ENCODE measurements at places on chromosomes 6 and 20. TPM values are rescaled to one million over a fixed set of nuclear protein-coding genes. Genes with fewer than 3 reads are reported as not detected.

MUC21 gene
- total RNA-seq, result 0.03 TPM

TSHZ2 gene
- not detected for total RNA-seq

TSBP1 gene
- not detected for total RNA-seq

MEA1 gene
- total RNA-seq, result 93.3 TPM

SLCO4A1 gene
- 13.6 TPM for total RNA-seq

TTPAL gene
- 15.9 TPM for total RNA-seq

TNFRSF6B gene
- total RNA-seq, result 0.37 TPM

PRPH2 gene
- total RNA-seq, result not detected

LRP11 gene
- total RNA-seq, result 33.0 TPM

HLA-DPB1 gene
- not detected for total RNA-seq

PI3 gene
- 2.9 TPM for total RNA-seq

OR2B6 gene
- not detected for total RNA-seq

AIF1 gene
- total RNA-seq, result not detected

C6orf118 gene
- 0.14 TPM for total RNA-seq

STMND1 gene
- total RNA-seq, result not detected

CALHM6 gene
- total RNA-seq, result not detected

GLP1R gene
- not detected for total RNA-seq

All from A549 treated with AZD2906 at 1 μM for 4 hours (cell line).